ENCODE measurements at places on chromosomes 13 and 19.

- no peak for DNase-seq
These were observed 566.3 kb downstream of the LIG4 start for GRCh38 chr13:107649079-107649478.

GRCh38 chr19:35874392-35874930 lies 6.1 kb downstream of the APLP1 start:
- no peak for DNase-seq

GRCh38 chr19:19562665-19563347 lies 24.7 kb downstream of the CILP2 start:
- no peak for DNase-seq

DNA sequence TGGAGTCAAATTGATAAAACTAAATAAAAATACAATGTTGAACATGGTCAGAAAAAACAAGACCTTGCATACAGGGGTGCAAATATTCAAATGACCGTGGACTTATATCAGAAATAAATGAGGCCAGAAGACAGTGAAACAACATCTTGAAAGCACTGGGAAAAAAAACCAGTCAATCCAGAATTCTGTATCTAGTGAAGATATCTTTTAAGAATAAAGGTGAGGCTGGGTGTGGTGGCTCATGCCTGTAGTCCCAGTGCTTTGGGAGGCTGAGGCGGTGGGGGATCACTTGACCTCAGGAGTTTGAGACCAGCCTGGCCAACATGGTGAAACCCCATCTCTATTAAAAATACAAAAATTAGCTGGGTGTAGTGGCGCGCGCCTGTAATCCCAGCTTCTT lies 15.2 kb upstream of the CEBPA start:
- DNase-seq, result no peak

DNA sequence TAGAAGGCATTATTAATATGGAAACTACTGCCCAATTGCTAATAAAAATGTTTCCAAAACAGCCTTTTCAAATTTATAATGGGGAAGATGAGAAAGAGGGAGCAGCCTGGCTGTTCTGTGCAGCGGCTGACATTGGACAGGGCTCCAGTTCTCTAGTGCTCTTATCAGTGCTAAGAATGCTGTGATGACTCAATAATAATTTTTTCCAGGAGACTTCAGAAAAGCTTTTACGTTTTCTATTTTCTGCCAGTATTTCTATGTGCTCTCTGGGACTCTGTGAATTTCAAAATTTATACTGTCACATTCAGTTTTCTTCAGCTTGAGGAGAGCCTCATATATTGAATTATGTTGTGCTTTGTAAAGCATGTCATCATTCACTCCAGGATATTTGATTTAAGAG lies 209.6 kb downstream of the VWA8 start:
- DNase-seq, result no peak

GRCh38 chr13:30138511-30138910 lies 168.8 kb downstream of the KATNAL1 start:
- DNase-seq, result no peak

GRCh38 chr19:10474962-10475451 lies 28.1 kb downstream of the KEAP1 start:
- DNase-seq, result no peak

DNA sequence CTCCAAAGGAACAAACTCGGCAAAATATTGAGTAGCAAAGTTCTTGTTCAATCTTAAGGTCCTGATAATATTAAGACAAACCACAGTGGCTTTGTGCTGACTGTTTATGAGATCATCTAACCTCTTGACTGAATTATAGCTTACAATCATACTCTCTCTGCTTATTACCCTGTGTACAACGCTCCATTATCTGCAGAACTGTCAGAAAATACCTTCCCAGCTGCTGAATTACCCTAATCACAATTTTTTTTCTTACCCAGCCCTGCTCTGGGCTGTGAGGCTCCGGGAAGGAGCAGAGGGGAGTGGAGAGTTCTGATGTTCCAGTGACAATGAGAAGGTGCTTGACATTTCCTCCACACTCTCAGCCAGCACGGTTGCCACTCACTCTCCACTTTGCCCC lies 64.8 kb downstream of the DCT start:
- DNase-seq, result no peak

GRCh38 chr13:41402691-41403511 lies 54.4 kb upstream of the RGCC start:
- no peak for DNase-seq

DNA sequence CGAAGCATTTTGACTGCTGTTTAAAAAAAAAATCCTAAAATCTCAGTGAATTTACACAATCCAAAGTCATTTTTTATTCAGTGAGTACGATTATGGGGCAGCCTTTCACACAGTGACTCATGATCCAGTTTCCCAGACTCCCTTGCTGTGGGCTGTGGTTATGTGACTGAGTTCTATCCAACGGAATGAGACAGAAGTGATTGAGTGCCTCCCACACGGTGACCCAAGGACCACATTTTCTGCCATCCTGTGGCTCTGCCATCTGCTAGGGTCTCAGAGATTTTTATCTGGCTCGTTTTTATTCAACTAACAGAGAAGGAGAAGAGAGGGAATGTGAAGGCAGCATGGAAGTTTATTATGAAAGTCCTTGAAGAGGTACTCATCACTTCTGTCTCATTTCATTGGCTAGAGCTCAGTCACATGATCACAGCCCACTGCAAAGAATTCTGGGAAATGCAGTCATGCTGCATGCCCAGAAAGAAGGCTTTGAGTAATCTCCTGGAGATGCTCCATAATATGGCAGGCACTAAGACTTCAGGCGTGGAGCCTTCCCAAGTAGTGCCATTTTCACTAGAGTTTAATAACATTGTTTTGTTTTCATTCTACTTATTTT lies 999.4 kb downstream of the UQCRFS1 start:
- no peak for DNase-seq

- DNase-seq, result peak; percentile 94
These were observed 913 bp upstream of the ELAVL3 start for GRCh38 chr19:11481534-11482383.

DNA sequence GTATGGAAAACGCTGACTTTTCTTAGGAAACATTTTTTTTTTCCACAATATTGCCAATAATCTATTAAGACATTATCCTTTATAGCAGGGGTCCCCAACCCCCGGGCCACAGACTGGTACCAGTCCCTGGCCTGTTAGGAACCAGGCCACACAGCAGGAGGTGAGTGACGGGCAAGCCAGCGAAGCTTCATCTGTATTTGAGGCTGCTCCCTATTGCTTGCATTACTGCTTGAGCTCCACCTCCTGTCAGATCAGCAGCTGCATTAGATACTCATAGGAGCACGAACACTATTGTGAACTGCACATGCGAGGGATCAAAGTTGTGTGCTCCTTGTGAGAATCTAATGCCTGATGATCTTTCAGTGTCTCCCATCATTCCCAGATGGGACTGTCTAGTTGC lies 793.7 kb downstream of the SLITRK5 start:
- no peak for DNase-seq

DNA sequence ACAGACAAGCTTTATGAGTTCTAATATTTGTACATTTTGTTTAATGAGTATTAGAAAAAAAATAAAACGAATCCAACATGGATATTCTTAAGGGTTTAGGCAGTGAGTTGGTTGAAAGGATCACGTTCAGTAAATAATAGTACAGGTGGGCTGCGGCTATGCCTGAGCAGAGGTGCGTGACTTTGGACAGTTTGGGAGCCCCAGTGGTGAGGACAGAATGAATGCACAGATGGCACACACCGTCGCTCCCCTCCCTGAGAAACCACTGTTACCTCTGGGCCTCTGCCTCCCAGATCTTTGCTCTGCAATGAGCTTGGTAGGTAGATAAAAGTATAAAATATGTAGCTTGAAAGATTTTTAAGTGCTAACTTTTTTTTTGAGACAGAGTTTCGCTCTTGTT lies 153.3 kb downstream of the SIPA1L3 start:
- no peak for DNase-seq

DNA sequence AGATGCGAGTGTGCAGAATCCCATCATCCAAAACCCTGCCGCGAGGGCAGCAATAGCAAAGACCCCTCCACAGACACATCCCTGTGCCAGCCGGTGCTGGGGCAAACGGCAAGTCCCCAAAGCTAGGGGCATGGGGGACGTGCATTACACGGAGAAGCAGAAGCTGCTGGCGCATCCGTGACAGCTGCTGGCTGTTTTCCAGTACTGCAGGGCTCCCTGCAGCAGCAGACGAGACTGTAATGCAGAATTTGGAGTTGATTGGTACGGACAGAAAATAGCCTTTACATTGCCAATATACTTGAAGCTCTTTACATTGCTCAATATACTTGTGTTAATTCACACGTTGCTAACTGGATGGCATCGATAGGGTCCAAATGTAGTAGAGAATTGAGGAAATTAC lies 77.2 kb upstream of the TMTC4 start:
- peak; percentile 31 for DNase-seq

- no peak for DNase-seq
These were observed 7.2 kb upstream of the CEACAM8 start for GRCh38 chr19:42601811-42602443.

DNA sequence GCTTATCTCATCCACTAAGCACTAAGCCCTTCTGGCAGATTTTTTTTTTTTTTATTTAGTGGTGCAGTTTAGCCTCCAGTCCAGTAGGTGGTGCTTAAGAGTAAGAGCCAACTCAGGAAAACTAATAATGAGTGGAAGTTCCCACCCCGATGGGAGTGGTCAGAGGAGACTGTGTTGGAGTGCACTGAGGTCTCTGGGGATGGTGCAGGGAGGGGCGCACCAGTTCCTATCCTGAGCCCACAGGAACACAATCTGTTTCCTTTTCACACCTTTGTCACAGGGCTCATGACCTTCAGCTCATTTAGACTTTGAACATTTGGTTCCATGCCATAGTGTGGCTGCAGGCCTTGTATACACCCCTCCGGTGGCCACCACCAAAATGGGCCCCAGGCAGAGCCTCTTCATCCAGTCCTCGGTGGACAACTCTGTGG lies 367.4 kb downstream of the SPRY2 start:
- DNase-seq, result no peak

- no peak for DNase-seq
These were observed 139.0 kb downstream of the RAP2A start for GRCh38 chr13:97573011-97573410.

GRCh38 chr13:90896002-90896401 lies 451.5 kb upstream of the MIR17HG start:
- DNase-seq, result no peak

GRCh38 chr19:35107545-35107944 lies 8.1 kb upstream of the FXYD3 start:
- peak; percentile 82 for DNase-seq

- DNase-seq, result no peak
These were observed 248.0 kb downstream of the MAB21L1 start for GRCh38 chr13:35228536-35228935.

DNA sequence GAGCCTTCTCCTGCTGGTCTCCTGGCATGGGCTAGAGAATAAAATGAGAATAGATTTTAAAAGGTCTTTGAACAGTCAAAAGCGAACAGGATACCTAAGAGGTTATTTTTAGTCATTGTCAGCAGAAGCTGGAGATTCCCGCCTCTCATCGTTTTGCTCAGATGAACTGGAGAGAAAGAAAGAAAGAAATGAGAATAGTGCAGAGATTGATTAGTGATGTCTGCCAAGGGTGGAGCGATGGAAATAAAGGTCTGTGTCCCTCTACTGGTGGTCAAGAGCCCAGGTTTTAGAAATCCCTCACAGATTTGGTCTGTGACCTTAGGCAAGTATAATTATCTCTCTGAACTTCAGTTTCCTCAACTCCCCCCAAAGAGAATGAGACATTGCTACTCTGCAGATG lies 5.3 kb downstream of the NCAN start:
- DNase-seq, result no peak

DNA sequence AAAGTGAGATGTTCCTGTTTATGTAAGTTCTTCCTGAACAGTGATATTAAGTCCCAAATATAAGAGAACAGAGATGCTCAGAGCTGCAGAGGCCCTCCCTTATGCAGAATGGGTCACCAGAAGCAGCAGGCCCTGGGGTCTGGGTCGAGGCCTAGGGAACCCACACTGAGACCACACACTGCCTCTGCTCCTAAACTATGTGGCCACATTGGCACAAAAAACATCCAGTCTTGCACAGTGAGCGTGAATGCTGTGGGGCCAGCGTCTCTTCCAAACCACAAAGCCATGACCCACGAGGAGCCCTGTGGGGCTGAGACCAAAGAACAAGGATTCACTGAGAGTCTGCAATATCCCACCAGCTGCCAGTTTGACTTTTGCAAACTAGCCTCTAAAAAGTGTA lies 23.6 kb downstream of the PROZ start:
- DNase-seq, result no peak

DNA sequence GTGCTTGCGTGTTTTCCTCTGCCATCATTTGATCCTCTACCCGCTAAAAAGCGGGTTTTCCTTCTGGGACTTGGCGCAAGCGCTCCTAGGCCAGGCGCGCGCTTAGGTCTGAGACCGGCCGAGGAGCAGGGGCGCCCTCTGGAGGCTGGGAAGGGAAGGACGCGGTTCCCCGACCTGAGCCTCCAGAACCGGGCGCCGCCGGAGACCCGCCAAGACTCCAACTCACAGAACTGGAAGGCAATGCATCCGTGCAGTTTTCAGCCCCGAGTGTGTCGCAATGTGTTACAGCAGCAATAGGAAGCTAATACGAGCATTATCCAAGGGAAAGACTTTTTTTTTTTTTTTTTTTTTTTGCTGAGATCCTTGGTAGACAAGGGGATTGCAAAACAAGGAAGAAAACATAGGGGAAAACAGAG lies 190.9 kb downstream of the COL4A1 start:
- no peak for DNase-seq
